ENCODE measurements at places on chromosomes 5 and 9.

GRCh38 chr5:153569036-153569435, 78.6 kb downstream of the GRIA1 start:
- no peak for DNase-seq

DNA sequence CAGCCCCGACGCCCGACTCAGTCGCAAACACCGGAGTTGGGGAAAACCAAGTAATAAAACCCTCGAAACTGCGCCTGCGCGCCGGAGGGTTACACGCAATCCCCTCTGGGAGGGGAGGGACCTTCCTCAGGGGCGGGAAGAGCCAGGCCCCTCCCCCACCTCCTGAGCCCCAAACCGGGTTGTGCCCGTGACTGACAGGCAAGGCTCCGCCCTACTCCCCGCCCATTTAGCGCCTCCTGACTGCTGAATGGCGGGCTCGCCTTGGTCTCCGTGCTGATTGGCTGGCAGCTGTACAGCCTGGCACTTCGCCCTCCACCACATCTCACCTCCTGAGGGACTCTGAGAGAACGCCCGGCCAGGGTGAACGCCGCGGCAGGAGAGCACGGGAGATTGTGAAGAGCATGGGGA, at the start of gene PRDM9:
TSS of gene PRDM9 (plus strand) at position 332 of the 408 bp plus-strand sequence. CDS start 1,425 bp downstream, outside the sequence.
- DNase-seq = no peak

DNA sequence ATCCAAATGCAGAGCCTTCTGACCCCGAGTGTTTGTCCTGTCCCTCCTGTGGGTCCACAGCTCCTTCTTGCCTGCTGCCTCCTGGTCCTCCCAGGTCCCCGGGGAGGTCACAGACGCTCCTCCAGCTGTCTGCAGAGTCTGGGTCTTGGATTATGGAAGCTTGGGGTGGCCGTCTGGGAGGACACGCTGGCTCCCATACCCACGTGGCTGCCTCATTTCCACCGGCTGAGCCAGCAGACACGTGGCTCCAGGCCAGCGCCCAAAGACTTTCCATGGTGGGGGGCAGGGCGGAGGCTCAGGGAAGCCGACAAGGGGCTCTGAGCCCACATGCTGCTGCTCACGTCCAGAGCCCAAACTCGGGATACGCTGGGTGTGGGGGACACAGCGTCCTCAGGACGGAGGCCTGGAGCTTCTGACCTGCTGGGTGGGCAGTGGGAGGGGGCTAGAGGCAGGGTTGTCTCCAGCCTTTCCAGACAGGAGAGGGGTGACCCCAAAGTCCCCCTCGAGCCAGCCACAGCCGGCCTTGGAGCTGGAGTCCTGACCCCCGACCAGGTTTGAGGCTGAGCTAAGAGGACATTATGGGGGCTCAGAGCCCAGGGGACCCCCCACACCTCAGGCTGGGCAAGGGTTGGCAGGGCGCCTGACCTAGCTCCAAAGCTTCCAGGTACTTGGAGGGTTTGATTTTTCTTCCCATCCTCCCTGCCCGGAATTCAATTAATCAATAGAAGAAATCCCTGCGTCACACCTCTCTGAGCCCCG, 24.2 kb upstream of the RNU6ATAC start:
- no peak for DNase-seq

DNA sequence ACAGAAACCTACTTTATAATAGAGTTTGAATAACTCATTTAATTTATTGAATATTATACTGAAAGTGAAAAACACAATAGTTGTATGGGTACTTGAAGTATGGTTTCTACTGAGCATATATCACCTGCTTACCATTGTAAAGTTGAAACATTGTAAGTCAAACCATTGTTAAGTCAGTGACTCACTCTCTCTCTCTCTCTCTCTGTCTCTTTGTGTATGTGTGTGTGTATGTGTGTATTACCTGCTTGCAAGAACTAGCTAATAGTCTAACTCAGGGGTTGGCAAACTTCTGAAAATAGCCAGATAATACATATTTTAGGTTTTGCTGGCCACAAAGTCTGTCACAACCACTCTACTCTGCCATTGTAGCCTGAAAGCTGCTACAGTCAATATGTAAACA, 564.3 kb upstream of the ZNF608 start:
- no peak for DNase-seq

GRCh38 chr5:38534156-38534453, 22.3 kb downstream of the LIFR start:
- DNase-seq = no peak

DNA sequence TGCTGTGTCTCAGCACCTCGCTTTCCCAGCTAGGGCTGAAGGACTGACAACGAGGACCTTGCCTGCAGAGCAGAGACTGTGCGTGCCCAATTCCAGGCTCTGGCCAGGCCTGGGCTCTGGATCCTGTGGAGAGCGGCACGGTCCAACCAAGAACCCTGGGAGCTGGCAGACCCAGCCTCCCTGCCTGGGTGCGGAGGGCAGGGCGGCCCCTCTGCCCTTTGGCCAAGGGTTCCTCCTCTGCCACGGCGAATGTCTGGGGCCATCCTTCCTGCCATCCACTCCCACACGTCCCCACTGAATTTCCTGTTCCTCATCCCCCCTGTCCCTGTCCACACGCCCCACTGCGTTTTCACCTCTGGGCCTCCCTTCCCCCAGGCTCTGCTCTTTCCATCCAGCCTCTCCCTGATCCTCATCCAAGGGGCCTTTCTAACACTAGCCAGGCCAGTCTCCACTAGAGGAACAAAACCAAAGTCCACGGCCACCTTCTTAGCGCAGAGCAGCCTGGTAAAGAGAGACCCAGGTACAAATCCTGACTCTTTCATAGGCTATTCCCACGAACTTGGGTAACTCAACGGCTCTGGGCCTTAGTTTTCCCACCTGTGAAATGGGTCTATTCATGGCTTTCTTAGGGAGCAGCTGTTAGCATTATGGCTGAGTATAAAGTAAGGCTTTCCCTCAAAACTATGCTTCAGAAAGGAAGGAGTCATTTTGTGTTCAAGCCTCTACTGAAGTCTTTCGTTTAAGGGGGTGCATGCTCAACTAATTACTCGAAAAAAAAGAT, 95.5 kb upstream of the PHYKPL start:
- peak; percentile 16 for DNase-seq

- DNase-seq = no peak
These were observed 104.2 kb downstream of the TRIM32 start for GRCh38 chr9:116791326-116791725.

DNA sequence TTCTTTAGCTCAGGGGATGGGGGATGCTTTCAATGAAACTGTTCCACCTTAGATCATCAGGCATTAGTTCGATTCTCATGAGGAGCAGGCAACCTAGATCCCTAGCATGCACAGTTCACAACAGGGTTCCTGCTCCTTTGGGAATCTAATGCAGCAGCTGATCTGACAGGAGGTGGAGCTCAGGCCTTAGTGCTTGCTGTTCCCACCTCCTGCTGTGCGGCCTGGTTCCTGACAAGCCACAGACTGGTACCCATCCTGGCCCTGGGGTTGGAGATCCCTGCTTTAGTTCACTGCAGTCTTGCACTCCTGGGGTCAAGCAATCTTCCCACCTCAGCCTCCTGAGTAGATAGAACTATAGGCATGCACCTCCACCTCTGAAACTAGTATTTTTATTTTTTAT, 1369.8 kb upstream of the NUDT12 start:
- no peak for DNase-seq

DNA sequence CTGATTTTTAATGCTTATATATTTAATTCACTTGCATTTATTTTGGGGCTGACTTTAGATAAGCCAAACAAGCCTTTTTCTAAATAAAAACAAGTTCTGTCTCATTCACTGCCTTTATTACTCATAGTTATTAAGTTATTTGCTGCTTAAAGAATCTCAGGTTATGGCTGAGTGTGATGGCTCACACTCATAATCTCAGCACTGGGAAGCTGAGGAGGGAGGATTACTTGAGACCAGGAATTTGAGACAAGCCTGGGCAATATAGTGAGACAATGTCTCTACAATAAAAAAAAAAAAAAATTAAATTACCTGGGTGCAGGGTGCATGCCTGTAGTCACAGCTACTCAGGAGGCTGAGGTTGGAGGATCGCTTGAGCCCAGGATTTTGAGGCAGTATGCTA, 85.0 kb upstream of the MAN2A1 start:
- no peak for DNase-seq

- no peak for DNase-seq
These were observed 339.9 kb downstream of the ADGRV1 start for GRCh38 chr5:90898326-90899013.

GRCh38 chr9:36928670-36929349, 105.3 kb downstream of the PAX5 start:
- DNase-seq = peak; percentile 10

DNA sequence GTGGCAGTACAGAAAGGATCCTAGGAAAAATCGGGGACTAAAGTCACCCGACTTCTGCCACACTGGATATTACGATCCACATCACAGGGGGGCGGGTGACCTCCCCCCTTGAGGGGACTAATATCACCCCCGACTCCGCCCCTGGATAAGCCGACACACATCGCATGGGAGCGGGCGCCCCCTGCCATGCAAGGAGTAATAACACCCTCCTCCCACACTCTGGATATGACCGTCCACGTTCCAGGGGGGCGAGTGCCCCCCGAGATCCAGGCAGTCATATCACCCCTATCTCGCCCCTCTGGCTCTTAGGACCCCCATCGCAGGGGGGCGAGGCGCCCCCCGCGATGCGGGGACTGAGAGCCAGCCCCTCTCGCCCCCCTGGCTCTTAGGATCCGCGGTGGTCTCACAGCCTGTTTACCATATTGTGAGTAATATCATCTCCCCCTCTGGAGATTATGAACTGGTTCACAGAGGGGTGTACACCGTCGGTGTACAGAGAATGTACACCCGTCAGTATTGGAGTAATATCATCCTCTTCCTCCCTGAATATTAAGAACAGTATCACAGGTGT, 423.0 kb downstream of the DIRAS2 start:
- DNase-seq = no peak

DNA sequence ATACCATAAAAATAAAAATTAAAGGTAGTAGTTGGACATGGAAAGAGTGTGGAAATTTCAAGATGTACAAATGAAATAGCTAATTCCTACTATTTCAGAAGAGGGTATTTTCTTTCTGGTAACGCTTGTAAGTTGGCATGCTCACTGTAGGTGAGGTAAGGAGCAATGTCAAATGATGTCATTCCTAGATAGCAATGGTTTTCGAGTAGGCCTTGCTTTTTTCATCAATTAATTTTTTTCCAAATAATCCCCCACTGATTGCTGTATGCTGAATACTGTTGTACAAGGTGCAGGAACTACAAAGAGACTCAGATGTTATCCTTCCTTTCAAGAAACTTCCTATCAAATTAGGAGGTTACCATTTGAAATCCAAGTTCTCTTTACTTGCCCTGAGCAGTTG, 928 bp upstream of the SELENOP start:
- no peak for DNase-seq

GRCh38 chr9:6827439-6828145, 69.8 kb downstream of the KDM4C start:
- DNase-seq = no peak

GRCh38 chr5:130135506-130135905, 231.2 kb downstream of the CHSY3 start:
- DNase-seq = peak; percentile 16

DNA sequence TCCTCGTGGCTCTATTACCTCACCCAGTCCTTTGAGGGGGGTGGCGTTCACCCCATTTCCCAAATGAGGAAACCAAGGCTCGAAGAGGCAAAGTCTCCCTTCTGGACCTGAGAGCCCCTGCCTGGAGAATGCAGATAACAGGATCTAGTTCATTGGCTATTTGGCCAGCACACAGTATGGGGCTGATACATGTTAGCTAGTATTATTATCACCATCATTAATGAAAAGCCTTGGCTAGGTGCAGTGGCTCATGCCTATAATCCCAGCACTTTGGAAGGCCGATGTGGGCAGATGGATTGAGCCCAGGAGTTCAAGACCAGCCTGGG, 4.3 kb downstream of the SH3GLB2 start:
- no peak for DNase-seq

- peak; percentile 89 for DNase-seq
These were observed 16.9 kb downstream of the DNAJC18 start for GRCh38 chr5:139422307-139422893.

DNA sequence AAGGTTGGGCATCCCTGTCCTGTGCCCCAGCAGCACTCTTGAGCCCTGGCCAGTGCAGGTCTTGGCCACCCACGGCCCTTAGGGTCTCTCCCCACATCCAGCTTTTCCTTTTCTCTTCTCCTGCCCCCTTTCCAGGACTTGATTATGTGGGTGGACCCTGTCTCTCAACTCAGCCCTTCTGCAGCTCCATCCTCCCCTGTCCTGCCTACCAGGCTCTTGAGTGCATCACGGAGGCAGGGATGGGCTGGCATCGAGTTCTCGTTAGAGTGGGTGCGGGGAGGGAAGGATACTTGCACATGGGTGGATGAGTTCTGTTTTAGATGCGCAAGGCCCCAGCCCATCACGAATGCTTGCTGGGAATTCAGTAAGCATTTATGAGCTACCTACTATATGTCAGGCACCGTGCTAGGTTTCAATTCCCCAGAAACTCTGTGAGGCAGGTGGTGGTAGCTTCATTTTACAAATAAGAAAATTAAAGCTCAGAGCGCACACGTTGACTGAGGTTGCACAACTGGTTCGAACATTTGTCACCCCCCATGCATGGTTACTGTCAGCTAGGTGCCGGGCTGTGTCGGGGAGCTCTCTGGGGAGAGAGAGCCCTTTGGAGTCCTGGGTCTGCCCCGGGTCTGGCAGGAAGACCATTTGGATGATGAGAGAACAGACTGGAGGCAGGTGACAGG, 144.6 kb upstream of the PITX1 start:
- no peak for DNase-seq

- DNase-seq = no peak
These were observed 561.5 kb downstream of the SEMA5A start for GRCh38 chr5:8984386-8984785.

- DNase-seq = no peak
These were observed 8.4 kb upstream of the NDST1 start for GRCh38 chr5:150499437-150499956.

DNA sequence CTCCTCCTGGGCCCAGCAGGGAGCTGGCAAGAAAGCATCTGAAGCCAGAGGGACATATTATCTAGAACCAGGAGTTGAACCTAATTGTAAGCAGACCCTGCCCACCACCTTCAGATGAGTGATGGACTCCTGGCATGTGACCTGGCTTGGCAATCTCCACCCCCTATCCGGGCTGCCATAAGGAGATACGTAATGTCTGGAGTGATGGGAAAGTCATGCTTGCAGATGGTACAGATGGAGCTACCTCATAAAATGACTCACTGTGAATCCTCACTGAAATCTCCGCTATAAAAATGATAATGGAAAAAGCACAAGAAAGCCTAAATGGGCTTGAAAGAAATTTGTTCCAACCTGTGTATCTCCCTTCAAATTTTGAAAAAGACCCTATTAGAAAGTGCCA, 157.5 kb downstream of the DMRT2 start:
- no peak for DNase-seq

GRCh38 chr9:121807069-121807822, 155.8 kb downstream of the DAB2IP start:
- no peak for DNase-seq

DNA sequence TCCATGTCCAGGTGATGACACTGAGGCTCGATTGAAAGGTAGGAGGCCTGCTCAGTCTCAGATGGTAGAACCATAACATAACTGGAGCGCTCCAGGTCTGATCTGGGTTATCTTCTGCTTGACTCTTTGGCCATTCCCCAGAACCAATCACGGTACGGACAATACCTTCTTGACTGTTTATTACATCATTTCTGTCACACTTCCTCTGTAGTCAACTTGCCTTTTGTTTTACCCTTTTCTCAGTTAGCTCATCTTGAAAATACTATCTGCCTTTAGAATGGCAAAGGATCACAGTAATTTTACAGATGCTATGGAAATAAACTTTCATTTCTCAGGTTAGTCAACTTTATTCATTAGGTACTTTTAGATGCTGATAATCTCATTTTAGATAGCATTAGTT, 22.4 kb downstream of the GLRA1 start:
- DNase-seq = no peak

GRCh38 chr9:127825319-127826051, 22.8 kb downstream of the FPGS start:
- no peak for DNase-seq
